ENCODE measurements at places on chromosomes 12 and 14.

DNA sequence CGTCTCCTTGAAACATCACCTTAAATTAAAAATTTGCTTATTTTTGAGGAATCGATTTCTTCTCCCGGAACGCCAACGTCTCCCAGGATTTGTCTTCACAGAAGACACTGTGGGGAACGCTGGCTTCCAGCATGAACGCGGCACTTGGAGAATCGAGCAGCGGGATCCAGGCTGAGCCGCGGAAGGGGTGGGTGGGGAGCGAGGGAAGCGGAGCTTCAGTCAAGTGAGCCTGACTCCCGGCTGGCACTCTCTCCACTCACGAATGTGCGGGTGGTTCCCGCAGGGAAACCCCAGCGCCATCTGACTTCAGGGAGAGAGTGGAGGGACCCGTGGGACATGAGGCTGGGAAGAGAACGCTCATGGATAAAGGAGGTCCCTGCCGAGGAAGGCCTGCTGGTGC is 506.0 kb upstream of the TMEM132C start:
- DNase-seq, result no peak

DNA sequence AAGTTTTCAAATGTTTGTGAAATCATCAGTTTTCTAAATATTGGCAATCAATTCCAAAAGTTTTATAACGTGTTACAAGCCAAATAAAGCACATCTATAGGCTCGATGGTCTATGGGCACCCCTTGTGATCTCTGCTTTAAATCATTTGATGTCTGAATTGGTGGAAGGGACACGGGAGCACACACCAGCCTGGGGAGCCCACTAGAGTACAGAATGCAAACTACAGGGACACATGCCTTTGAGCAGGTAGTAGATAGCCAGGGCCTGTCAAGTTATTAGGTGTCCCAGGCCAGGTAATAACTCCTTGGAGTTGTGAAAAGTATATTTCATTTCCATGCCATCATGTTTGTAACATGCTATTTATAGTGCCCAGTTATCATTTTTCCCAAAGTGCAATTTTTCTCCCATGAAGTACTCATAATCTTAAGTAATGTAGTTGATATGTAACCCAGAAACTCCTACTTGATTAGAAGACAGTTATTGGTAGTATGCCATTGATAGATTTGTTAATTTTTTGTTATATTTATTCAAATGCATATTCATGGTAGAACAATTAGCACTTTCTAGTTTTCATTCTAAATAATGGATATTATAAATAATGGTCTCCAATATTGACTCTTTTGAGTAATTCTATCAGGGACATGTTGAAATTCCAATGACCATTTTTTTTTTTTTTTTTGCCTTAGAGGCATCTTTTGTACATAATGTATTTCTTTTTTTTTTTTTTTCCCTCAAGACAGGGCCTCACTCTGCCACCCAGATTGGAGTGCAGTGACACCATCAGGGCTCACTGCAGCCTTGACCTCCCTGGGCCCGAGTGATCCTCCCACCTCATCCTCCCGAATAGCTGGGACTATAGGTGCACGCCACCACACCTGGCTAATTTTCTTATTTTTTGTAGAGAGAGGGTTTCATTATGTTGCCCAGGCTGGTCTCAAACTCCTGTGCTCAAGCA is 96.9 kb upstream of the FGD4 start:
- peak; percentile 11 for DNase-seq

DNA sequence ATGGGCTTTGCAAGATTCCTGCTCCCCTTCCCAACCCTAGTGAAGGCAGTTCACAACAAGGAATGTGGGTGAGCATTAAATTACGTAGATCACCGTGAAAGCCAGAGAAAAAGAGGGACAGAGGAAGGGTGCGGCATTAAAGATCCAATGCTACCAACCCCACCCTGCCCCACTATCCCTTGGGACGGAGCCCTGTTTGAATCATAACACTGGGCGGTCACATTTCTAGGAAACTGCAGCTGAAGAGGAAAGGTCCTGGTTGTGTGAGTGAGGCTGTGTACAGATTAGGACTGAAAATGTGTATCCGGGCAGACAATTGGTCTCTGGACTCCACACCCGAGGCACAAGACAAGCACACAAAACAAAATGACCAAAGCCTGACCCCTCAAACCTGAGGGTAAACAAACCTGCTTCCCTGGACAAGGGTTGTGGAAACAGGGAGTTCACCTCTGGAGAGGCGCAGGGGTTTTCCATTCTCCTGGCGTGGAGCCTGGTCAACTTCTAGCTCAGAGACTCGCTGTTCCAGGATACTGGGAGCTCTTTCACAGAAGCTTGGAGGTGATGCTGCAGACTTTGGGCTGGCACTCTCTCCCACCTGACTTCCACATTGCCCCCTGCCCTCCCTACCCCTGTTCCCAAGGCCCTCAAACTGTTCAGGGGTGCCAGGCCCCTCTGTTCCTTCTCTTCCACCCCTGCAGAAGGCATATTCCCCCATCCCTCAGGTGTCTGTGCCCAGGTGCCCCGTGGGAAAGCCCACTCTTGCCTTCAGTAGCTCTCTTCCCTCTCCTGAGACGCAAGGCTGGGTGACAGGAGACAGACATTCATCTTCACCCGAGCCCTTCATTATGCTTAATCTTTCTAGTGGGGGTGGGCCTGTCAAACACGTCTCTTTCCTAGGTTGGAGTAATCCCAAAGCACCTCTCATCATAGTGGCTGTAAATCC is 16.5 kb downstream of the NINJ2 start:
- no peak for DNase-seq

DNA sequence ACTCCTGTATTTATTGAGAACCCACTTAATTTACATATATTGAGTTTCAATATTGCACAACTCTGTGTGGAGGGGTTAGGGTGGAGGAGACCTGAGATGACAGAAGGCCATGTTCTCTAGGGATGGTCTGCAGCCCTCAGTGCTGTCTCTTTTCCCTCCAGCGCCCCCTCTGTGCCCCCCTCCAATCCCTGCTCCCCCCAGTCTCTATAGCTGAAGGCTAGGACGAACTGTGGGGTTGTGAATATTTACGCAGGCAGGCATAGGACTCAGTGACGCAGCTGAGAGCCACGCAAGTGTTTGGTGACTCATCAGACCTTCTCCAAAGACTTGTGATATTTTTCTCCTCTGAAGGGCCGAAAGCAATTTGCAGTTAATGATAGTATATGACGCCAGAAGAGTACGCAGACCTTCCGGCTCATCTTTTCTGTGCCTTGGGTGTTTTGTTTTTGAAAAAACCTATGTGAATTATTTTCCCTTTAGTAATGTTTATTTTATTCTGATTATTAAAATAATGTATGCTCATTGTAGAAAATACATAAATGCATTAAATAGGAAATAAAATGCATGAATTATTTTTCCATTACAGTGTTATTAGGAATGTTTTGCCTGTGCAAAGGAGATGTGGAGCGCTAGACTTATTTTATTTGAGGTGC is 85.3 kb downstream of the SLC25A47 start:
- peak; percentile 29 for DNase-seq

DNA sequence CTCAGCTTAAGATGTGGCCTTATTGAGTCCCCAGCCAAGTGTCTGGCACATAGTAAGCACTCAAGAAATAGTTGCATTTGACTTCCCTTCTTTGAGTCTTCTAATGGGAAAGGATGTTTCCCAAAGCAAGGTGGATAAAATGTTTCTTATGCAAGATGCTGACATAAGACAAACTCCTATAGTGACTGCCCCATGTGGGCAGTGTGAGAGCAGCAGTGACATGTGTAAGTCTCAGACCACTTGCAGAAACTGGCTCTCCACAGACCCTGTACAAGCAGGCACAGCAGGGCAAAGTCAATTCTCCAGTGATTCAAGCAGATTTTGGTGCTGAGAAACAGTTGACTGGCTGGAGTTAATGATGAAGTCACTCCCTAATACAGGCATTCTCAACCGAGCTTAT is 255.3 kb downstream of the ANO2 start:
- DNase-seq, result no peak
